ENCODE measurements at places on chromosomes 16 and 17. TPM values are rescaled to one million over a fixed set of nuclear protein-coding genes. Genes with fewer than 3 reads are reported as not detected.

The KRTAP1-1 gene
- not detected for total RNA-seq

The TMEM204 gene
- total RNA-seq, result not detected

The GPR139 gene
- not detected for total RNA-seq

The KRT17 gene
- 0.46 TPM for total RNA-seq

The ZFHX3 gene
- 54.0 TPM for total RNA-seq

The ZFPM1 gene
- total RNA-seq, result 88.5 TPM

The ABCA10 gene
- total RNA-seq, result 0.44 TPM

The SLC16A5 gene
- 16.0 TPM for total RNA-seq

The PNMT gene
- total RNA-seq, result 2.5 TPM

The RAD51C gene
- 32.7 TPM for total RNA-seq

The TEX19 gene
- not detected for total RNA-seq

The TRIM65 gene
- 13.9 TPM for total RNA-seq

The LPCAT2 gene
- 5.1 TPM for total RNA-seq

The SPN gene
- total RNA-seq, result 0.19 TPM

The TEKT5 gene
- 0.29 TPM for total RNA-seq

The PYY gene
- 1.1 TPM for total RNA-seq

The KCNG4 gene
- total RNA-seq, result not detected
